Sciatic nerve (tissue), 2 donors: ENCODE measurements at places on chromosomes 4 and X. TPM values are rescaled to one million over a fixed set of nuclear protein-coding genes. Genes with fewer than 3 reads are reported as not detected.

DNA sequence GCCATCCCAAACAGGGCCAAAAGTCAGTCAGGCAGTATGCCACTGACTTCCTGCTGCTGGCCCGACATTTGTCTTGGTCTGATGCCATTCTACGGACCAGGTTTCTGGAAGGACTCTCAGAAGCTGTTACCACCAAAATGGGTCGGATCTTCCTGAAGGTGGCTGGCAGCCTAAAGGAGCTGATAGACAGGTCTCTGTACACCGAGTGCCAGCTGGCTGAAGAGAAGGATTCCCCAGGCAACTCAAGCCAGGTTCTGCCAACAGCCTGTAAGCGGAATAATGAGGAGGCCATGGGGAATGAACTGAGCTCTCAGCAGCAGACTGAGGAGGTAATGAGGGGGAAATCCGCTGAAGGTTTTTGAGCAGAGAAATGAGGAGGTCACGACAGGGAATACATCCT lies 95.7 kb downstream of the RTL9 start:
- no peak for DNase-seq

- peak; percentile 39 for DNase-seq
These were observed 942 bp upstream of the APLN start for GRCh38 chrX:129655547-129656249.

- DNase-seq = no peak
These were observed 10.1 kb upstream of the AMBN start for GRCh38 chr4:70581980-70582379.

Gene SHOX
- total RNA-seq = 0.36 TPM

GRCh38 chrX:7170898-7171297 lies 22.9 kb upstream of the PUDP start:
- no peak for DNase-seq

Gene APBB2
- 147 TPM for total RNA-seq

DNA sequence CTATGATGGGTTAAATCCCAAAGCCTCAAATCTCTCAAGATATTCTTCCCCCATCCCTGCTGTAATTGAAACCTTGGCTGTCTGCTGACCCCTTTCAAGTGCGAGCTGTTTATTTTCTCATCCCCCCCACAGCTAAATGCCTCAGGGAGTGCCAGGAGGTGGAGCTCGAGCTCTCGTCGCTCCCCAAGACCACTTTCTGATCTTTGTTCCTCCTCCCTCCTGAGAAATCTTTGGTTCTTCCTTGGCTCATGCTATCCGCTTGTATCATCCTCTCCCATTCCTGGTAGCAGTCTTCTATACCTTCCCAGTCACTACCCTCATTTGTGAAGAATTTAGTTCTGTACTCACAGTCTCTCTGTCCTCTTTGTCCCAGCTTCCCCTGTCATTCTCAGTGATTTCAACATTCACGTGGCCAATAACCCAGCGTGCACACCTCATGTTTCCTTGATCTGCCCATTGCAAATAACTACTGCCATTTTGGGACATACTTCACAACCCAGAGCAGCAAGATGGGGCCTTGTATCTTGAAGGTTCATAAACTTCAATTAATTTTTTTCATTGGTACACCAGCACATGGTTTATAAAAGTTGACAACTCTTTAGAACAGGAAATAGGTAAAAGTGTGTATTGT lies 9.2 kb upstream of the SLC25A43 start:
- DNase-seq = no peak

GRCh38 chr4:151473521-151474097 lies 64.6 kb downstream of the FHIP1A start:
- no peak for DNase-seq

Gene ITGB1BP2
- total RNA-seq = 1.8 TPM

GRCh38 chr4:153643406-153644383 lies 40.4 kb upstream of the TLR2 start:
- DNase-seq = no peak

Gene TCEAL3
- total RNA-seq = 26.7 TPM

GRCh38 chr4:158274636-158275035 lies 64.3 kb downstream of the TMEM144 start:
- DNase-seq = no peak

DNA sequence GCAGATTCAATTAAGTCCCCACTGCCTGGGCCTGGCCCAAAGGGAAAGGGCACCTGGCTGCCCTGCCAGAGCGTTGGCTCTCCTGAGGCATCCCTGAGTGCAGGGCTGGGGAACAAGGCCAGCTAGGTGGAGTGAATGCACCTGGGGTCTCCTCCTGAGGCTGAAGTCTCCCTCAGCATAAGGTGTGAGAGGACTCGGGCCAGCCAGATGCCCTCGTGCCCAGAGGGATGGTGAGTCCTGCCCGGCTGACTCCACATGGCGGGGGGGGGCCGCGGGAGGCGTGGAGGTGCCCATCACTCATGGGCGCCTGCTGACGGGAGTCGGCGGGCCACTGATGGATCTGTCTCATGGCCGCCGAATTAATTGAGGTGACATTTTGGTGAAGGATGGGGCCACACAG lies 87.8 kb downstream of the GATB start:
- DNase-seq = no peak

GRCh38 chr4:186854256-186854655 lies 130.6 kb upstream of the FAT1 start:
- DNase-seq = no peak

Gene MAGEB1
- total RNA-seq = not detected

DNA sequence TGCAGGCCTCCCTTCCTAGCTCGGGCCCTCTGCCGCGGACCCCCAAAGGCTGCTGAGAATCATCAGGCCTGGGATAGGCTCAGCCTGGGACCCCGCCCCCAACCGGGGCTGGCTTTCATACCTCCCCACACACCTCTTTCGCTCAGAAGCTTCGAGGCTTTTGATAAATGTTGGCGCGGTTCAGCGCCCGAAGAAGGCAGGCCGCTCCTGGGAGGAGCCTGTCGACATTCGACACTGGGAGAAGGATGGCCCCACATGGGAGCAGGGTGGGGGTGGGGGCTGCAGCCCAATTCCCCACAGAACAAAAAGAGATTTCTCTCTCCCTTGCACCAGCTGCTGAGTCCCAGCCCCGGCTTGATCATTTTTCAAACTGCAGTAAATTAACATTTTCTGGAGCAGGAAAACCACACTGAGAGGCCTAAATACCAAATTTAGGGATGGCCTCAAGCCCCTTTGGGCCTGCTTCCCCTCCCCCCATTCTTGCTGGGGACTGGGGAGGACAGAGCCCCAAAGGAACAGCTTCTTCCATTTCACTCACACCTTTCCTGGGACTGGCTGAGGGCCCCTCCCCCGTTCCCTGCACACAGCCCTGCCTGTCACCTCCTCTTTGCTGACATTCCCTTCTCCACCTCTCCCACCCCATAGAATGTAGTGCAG lies 112.9 kb upstream of the PJA1 start:
- DNase-seq = no peak

DNA sequence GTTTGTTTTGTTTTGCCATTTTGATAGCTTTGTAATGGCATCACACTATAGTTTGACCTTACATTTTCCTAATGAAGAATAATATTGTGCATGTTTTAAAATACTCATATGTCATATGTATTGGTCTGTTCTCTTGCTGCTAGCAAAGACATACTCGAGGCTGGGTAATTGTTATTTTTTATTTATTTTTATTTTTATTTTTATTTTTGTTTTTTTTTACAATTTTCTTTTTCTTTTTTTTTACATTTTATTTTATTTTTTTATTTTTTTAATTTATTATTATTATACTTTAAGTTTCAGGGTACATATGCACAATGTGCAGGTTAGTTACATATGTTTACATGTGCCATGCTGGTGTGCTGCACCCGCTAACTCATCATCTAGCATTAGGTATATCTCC lies 104.6 kb upstream of the GRID2 start:
- DNase-seq = no peak

DNA sequence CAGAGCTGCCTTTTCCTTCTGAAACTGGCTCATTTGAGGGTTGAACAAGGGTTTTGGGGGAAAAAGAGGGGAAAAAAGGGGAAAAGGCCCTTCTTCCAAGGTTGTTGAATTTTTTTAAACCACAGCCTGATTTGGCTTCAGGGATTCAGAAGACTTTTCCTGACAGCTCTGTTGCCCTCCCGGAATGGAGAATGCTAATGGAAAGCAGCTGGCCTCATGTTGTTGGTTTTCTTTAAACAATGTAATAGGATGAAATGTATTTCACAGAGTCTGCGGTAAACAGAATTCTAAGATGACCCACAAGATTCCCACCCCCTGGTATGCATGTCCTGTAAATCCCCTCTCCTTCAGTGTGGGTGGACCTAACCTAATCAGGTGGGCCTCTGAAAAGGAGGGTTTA lies 3.3 kb upstream of the KIAA1210 start:
- DNase-seq = no peak

- no peak for DNase-seq
These were observed 70.8 kb upstream of the PACRGL start for GRCh38 chr4:20629186-20630106.

- no peak for DNase-seq
These were observed 328.8 kb downstream of the BMPR1B start for GRCh38 chr4:95086551-95086950.

DNA sequence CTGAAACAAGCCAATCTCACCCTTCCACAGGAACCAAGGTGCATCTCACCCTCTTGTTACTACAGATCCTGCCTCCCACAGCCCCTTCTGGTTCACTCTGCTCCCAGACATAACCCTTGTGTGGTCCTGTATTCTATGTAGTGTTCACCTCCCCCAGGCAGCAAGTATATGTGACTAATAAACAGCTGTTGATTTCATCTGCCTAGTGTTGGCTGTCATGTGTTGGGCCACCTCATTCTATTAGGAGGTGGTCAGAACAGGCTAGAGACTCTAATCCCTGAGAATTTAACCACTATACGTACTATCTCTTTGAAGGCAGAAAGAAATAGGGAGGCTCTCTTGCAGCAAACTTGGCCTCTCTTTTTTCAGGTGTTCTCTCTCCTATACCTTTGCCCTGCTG lies 134.3 kb upstream of the RPL34 start:
- DNase-seq = no peak

DNA sequence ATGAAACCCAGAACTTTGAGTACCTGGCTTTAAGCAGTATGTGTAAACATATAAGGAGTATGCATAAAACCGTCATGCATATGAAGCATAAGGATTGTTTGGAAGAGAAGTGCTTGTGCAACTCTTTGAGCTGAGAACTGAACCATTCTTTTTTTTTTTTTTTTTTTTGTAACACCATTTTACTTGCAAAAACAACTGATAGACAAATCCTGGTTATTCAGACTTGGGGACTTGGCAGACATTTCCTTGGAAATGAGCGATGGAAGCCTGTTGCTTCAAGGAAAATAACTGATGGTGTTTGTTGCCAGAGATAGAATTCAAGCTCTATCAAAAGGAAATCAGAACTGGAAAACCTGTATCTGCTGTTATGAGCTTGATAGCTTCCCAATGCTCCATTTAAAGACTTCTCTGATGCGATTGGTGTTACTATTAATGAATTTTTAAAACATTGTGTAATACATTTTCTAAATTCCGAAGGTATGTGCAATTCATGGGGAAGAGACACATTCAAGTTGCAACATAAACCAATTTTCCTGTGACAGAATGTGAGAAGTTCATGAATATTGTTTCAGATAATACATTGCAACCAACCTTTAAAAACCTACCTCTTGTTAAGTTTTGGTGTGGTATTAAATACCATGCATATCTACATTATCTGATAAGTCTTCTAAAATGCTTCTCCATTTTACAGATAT lies 47.0 kb upstream of the FAT1 start:
- no peak for DNase-seq

DNA sequence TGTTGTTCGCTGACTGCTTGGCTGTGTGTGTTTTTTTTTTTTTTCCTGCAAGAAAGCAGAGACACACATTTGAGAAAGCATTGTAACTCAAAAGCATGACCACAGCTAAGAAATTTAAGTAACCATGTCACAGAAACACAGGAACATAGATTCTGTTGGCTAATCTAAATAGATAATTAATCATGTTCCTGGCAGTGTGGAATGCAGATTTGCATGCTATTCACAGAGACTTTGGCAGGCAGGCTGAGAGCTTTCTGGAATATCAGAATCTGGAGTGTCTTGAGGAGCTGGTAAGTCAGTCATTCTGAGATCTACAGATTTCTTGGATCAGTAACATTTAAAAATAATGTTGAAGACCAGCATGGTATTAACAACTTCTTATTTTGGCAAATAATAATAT lies 33.2 kb upstream of the SMS start:
- DNase-seq = no peak

Gene BEX4
- 38.9 TPM for total RNA-seq

DNA sequence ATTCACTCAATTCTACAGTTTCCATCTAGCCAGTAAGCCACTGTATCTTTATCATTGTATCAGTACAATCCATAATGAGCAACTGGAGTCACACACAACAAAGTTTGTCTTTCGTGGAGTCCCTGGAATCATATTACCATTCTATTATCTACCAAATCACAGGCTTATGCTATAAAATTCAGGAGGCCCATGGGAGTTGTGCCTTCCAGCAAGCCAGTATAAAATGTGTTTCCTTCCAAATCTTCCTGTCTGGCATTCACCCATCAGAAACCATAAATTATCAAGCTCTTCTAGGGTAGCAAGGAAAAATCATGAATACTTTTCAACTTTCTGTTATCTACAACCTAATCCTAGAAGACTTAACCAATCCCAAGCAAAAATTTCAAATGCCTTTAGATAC lies 1383.3 kb upstream of the PCDH7 start:
- no peak for DNase-seq

Gene CENPVL3
- total RNA-seq = not detected

DNA sequence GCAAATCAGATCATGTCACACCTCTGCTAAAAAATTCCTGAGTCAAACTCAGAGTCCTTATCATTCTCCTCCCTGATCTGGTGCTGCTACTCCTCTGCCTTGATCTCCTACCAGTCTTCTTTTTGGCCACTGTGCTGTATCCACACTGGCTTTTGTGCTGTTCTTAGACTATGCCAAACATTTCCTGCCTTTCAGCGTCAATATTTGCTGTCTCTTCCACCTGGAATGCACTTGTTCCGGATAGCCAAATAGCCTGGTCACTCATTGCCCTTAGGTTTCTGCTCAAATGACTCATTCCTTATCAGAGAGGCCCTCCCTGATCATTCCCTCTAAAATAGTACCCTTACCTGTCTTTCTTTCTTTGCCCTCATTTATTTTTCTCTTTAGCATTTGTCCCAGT lies 24.4 kb upstream of the RP2 start:
- DNase-seq = no peak

Gene GPR119
- not detected for total RNA-seq

DNA sequence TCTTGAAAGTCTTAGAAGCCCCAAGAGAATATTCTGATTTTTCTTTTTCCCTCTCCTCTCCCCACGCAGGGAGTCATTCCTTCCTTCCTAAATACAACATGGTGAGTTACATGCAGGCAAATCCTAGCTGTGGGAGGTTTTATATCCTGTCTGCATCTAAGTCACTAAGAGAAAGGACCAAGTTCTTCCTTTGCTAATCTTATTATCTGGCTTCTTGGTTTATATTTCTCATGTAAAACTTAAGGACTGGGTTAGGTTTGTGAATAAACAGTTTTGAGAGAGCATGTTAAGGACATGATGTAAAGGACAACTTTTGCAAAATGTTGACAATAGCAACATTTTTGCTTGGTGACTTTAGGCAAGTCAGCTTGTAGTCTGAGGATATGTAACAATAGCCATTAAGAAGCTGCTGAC lies 5.1 kb upstream of the CXCL9 start:
- DNase-seq = no peak

GRCh38 chrX:47523713-47524166 lies 37.3 kb upstream of the ARAF start:
- DNase-seq = peak; percentile 59

- no peak for DNase-seq
These were observed 38.9 kb downstream of the SMC1A start for GRCh38 chrX:53383376-53384076.

Gene SPATA18
- total RNA-seq = 10.8 TPM

GRCh38 chrX:111444881-111445280 lies 32.9 kb upstream of the DCX start:
- no peak for DNase-seq

- DNase-seq = no peak
These were observed 331.7 kb upstream of the HTR2C start for GRCh38 chrX:114252186-114252585.

Gene GLRA3
- not detected for total RNA-seq
